NCI-H446 (cell line): ENCODE measurements at places on chromosomes 4 and X.

- no peak for DNase-seq
Measured at GRCh38 chr4:1293991-1294390, 4.3 kb downstream of the MAEA start.

- DNase-seq, result no peak
Measured at GRCh38 chrX:20412871-20413486, 146.3 kb upstream of the RPS6KA3 start.

DNA sequence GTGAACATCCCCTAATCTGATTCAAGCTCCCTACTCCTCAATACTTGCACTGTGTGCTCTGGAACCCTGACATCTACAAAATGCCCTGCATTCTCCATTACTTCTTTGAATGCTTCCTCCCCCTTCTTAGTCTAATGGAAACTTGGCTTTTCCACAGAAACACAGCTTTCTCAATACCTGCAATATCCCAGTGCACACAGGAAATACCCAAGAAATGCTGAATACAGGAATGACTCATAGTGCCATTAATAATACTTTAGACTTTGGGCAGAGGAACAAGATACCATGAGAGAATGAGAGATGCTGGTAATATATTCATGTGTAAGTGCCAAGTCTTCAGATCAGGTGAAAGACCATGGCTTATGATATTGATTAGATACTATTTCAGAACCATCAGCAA is 5.6 kb downstream of the QRFPR start:
- no peak for DNase-seq

DNA sequence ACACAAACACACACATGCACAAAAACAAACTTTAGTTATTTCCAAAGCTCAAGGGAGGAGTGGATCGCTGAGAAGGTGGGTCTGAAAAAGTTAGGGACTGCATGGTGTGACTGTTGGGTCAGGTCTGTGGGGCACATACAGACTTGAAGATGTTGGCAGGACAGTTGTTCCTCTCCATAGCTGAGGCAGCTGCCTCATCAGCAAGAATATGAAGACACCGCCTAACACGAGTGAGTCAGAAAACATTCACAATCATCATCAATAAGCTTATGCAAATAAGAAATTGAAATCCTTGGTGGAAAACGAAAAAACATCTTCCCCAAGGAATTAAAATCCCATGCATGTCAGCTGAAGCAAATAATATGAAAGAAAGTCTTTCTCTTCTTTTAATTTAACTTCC is 148.0 kb downstream of the COL25A1 start:
- no peak for DNase-seq

- no peak for DNase-seq
Measured at GRCh38 chrX:150229030-150229429, 134.1 kb upstream of the MAMLD1 start.

GRCh38 chrX:68842781-68843581 is 14.2 kb downstream of the EFNB1 start:
- peak; percentile 81 for DNase-seq

GRCh38 chrX:7254144-7254543 is 106.2 kb upstream of the PUDP start:
- DNase-seq, result no peak

DNA sequence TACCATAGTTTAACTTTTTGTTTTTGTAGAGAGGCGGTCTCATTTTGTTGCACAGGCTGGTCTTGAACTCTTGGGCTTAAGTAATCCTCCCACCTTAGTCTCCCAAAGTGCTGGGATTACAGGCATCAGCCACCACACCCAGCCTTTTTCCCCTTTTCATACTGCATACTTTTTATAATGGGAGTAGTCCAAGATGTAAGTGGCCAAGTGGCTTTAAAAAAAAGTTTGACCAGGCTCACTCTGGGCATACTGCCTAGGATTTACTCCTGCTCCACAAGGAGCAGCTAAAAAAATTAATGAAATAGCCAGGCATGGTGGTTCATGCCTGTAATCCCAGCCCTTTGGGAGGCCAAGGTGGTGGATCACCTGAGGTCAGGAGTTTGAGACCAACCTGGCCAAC is 6.0 kb downstream of the GRSF1 start:
- DNase-seq, result no peak

DNA sequence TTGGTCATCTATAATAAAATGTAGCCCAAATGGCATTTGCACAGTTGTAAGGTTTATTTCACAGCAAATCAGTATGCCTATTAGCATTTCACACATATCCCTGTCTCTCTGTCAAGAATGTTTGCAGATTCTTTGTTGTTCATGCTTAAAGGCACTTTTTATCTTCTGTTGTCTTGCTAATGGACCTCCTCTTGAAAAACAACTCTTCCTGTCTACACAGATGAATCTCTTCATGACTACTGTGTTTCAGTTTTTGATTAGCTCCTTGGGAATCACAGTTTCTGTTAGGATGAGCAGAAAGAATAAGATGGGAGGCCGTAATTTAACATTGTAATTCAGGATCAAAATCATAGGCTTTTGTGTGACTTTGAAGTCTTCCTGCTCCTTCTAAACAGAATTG is 35.5 kb upstream of the SLC4A4 start:
- DNase-seq, result no peak

DNA sequence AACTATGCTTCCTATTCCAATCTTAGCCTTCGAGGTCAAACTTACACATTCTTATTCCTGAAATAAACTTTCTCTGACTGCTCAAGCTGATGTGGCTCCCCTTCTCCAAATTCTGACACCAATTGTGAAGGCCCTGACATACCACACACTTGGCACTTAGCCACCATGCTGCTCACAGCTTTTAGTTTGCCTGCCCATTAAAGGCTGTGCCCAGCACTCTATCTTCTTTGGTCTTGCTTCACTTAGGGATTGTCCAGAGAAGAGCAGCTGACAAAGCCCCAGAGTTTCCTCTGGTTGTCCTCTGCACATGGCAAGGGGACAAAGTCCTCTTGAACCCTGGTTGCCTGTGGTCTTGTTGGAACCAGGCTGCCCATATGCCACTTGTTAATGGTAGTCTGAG is 126.1 kb downstream of the ARHGEF9 start:
- no peak for DNase-seq

DNA sequence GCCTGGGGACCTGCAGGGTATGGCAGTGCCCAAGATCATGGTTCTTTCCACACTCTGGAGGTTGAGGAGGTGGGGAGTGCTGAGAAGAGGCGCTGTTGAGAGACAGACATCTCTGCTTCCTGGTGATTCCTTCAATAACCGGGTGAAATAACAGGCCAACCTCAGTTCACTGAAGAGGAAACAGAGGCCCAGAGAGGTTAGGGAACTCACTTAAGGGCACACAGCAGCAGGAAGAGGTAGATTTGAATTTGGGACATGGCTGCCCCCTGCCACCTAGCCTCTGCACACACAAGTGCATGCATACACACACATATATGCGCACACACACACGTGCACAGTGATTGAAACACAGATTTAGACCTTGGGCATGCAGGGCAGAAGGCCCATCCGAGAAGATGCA is 24.9 kb upstream of the HMX1 start:
- no peak for DNase-seq

- DNase-seq, result peak; percentile 21
Measured at GRCh38 chr4:142307857-142308256, 538.2 kb downstream of the INPP4B start.

- DNase-seq, result no peak
Measured at GRCh38 chrX:47797084-47797483, 39.6 kb upstream of the ZNF81 start.

DNA sequence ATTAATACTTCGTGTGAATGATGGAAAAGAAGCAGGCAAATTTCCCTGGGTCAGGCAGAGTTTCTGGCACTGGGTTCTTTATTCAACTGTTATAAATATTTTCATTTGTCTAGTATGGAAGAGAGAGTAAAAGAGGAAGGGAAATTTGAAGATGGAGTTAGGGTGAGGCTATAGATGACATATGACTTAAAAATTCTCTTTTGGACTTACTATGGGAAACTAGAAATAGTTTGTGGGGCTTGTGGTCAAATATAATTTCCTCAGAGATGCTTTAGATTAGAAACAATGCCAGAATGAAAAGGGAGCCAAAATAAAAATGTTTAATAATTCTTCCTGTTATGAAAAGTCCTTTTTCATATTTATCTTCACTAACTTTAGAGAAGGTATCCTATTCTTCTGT is 103.2 kb downstream of the GC start:
- DNase-seq, result no peak

DNA sequence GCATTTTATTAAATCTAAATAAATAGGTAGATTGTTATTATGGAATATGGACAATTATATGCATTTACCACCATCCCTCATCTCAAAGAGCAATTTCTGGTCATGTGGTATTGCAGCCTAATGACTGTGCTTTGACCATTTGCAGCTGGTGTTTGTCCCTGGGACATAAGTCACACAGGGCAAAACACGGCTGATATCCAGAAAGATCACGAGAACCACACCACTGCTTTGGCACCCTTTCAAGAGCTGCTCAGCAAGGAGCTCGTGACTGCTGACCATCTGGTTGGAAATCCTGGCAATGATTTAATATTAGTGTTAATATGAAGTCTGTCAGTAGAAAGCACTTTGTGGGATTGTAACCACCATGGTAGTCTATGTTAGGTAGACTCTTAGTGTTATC is 545.0 kb downstream of the GBA3 start:
- peak; percentile 93 for DNase-seq

GRCh38 chrX:118164138-118164537 is 47.5 kb upstream of the KLHL13 start:
- no peak for DNase-seq

DNA sequence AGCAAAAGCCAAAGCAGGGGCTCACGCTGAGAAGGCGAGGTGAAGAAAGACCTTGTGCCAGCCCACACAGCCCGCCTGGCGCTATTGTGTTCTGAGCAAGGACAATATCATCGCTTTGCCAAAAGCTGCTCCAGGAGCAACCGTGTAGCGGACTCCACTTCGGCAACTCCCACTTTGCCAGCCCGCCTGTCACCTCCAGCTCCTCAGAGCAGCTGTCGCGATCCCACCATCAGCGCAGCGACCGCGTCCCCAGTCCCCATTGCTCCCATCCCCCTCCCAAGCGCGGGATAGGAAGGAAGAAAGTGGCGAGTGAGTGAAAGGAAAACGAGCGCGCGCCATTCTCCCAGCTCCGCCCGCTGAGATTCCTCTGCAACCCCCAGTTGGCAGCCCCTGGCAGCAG is 759 bp downstream of the ZC4H2 start:
- DNase-seq, result no peak

DNA sequence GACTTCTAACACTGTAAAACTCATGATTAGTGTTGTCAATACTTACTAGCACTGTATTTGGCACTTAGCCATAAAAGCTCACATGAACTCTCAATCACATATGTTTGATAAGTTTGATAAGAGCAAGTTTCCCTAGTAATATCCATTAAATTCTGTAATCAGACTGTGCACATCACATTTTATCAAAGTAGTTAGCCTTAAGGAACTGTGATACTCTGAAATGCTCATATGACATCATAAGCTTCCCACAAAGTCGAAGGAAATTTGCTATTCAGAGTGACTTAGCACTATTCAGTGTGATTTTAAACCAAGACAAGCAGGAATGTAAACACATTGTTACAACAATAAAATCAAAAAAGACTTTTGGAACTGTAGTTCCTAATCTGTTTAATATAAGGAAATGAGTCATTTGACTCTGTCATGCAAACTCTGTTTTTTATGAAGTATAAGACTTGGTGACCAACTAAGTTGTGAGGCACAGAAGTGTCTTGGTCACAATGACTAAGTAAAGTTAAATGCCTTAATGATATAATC is 6.7 kb downstream of the SLC7A11 start:
- no peak for DNase-seq

GRCh38 chr4:32031026-32031425 is 1310.9 kb downstream of the PCDH7 start:
- DNase-seq, result no peak

- no peak for DNase-seq
Measured at GRCh38 chr4:150379454-150379853, 202.5 kb upstream of the MAB21L2 start.

DNA sequence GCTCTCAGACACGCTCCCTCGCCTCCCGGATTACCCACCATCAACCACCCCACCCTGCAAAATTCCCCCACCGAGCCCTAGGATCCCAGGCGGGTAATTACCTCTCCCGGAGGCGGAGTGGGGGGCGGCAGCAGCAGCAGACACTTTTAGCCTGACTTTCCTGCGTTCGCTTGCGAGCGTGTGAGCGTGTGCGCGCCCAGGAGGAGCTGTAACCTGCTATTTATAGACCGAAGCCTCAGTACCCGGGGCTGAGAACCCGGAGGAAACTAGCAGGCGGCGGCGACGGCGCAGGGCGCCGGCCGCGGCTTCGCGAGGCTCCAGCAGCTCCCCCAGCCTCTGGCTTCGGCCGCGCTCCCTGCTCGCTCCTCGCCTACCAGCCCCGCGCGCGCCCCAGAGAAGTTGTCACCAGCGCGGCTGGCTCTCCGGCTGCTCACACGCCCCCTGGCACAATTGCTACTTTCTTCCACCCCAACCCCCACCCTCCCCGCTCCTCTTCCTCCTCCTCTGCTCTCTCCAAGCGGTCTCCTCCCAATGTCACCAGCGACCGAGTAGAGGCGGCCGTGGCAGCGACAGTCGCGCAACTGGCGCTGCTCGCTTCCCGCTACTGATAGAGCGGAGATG is at the start of gene INPP4B:
INPP4B (minus strand) TSS at position 194 of the 621 bp plus-strand sequence.
- no peak for DNase-seq

DNA sequence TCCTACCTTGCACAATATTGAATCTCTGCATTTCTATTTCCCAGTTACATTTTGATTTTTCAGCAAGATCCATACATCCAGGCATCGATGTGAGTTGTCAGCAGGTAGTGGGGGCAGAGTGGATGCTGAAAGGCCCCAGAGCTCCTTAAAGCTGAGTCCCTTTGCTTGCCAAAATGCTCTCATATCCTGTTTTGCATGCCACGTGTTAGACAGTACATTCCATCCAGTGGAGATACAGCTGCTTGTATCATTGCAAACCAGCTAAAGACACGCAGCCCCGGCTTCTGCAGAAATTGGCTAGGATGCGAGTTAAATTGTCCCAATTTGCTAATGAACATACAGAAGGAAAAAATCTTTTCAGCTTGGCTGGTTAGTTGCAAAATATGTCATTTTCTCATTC is 179.6 kb upstream of the MXRA5 start:
- no peak for DNase-seq

DNA sequence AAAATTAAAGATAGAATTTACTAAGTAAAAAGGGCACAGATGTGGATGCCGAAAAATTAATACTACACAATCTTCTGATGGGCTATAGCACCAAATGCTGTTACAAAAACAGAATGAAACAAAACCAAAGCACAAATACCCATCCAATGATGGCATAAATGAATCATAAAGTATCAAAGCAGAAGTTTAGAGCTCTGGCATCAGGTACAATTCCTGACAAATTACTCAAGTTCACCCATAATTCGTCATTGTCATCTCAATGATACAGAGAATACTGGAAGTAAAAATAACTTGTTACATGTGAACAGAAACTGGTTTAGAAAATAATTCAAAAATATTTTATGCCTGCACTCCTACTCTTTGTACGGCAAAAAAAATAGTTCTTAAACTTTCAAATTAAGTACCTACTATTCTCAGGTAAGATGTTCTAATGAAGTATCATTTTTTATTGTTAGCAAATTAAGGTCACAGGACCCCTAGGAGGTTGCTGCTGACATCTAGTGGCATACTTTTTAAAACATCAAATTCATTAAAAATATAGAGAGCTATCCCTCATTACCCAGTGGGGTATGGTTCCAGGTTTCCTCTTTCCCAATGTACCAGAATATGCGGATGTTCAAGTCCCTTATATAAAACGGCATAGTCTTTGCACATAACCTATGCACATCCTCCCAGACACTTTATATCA is 126.1 kb downstream of the INPP4B start:
- no peak for DNase-seq

GRCh38 chr4:34279011-34279410 is 1965.3 kb downstream of the ARAP2 start:
- no peak for DNase-seq

- no peak for DNase-seq
Measured at GRCh38 chr4:183499801-183500200, 5.1 kb upstream of the ING2 start.

GRCh38 chr4:38462367-38463055 is 201.5 kb upstream of the KLF3 start:
- DNase-seq, result no peak
